ENCODE measurements at places on chromosomes 11 and 22.

DNA sequence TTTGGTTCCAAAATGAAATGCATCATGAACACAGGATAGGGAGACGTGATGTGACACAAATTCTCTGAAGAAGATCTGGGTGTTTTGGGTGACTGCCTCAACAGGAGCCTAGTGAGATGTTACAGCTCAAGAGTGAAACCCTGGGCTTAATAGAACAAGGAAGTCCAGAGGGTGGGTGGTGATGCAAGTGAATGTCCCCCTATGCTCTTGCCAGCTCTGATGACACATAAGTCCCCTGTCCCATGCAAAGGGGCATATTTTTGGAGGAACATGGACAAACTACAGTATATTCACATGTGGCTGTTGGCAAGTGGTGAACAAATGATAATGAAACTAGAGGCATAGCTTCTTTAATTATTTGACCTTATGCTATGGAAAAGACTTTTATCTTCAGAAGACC is 9.2 kb downstream of the CRTAM start:
- no peak for DNase-seq

DNA sequence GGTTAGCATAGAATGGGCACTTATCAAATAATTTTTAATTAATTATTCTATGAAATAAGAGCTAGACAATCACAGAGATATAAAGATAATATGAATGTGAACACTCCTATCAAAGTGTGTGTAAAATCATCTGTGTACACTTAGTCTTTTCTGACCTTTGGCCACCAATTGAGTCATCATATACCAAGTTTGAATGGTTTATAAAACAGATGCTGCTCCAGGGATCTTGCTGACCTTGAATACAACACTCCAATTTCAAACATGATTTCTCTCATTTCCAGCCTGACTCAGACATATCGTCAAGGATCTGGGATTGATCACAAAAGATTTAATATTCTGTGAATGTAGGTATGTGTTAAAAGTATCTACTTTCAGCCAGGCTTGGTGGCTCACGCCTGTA is 2.9 kb upstream of the OR51V1 start:
- DNase-seq = no peak

- DNase-seq = no peak
These were observed 328.2 kb upstream of the NCAM1 start for GRCh38 chr11:112632866-112633505.

- no peak for DNase-seq
These were observed 8.5 kb upstream of the SCYL1 start for GRCh38 chr11:65516135-65516968.

- no peak for DNase-seq
These were observed 2.4 kb upstream of the ALDH3B1 start for GRCh38 chr11:68007498-68008380.

- no peak for DNase-seq
These were observed 515.4 kb downstream of the RAB38 start for GRCh38 chr11:87659807-87660206.

DNA sequence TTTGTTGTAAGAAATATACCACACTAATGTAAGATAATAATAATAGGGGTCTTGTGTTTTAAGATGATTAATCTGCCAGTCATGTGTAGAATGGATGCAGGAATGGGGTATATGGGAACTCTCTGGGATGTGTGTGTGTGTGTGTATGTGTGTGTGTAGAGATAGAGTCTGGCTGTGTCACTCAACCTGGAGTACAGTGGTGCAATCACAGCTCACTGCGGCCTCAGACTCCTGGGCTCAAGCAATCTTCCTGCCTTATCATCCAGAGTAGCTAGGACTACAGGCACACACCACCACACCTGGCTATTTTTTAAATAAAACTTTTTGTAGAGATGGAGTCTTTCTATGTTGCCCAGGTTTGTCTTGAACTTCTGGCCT is 11.5 kb upstream of the PANX1 start:
- no peak for DNase-seq

DNA sequence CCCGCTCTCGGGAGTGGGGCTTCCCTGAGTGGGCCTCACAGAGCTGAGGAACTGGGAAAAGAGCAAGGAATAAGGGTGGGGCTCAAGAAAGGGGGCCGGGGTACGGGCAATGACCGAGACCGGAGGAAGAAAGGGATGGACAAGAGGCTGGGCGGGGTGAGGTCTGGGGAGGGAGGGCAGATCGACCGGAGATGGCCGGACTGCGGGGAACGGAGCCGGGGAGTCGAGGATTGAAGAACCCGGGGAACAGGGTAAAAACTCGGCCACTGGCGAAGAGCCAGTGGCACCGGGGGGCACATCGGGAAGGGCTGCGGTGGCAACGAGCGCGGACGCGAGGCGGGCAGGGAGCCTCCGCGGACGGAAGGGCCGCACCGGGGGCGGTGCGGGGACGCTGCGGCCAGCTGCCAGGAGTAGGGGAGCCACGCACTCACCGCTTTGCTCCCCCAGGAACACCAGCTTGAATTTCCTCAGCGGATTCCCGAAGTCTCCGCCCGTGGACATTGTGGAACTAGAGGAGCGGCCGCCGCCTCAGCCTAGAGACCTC is 667 bp downstream of the RAB6A start:
- no peak for DNase-seq

Data from natural killer cell (primary cell).